ENCODE measurements at places on chromosomes 5 and 9.

DNA sequence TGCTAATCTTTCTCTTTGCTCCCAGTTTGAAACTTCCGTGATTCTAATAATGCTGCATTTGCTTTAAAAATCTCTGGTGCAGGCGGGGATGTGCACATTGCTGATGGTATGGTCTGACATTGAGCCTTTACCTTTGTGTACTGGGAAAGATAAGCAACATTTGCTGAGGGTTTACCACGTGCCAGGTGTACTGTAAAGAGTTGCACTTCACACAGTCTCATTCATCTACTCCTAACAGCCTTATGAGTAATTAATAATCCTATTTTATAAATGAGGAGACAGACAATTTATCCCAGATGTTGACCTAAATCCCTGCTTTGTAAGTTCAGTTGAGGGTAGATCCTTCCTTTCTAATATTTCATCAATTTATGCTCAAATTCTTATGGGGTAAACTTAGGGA is 726 bp upstream of the ADGRV1 start:
- no peak for DNase-seq

GRCh38 chr9:95055851-95056551 is 261.5 kb downstream of the FANCC start:
- DNase-seq = peak; percentile 36

DNA sequence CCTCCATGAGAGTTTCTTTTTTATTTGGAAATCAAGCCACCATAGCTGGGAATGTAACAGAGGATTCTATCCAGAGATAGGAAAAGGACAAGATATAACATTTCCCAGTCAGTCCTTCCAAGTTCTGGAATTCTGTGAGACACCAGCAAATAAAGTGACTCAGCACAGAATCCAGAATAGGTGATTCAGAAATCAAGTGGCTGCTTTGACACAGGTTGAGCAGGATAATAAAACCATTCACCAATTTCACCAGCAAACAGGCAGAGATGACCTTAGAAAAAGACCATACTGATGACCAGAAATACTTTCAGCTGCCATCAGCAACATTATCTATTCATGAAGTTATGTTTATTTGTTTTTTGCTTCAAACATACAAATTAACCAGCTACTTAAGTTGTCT is 491.5 kb upstream of the TUSC1 start:
- no peak for DNase-seq

GRCh38 chr9:78035383-78035993 is 3.9 kb upstream of the GNAQ start:
- peak; percentile 69 for DNase-seq

GRCh38 chr9:14466828-14467227 is 152.9 kb upstream of the NFIB start:
- no peak for DNase-seq

DNA sequence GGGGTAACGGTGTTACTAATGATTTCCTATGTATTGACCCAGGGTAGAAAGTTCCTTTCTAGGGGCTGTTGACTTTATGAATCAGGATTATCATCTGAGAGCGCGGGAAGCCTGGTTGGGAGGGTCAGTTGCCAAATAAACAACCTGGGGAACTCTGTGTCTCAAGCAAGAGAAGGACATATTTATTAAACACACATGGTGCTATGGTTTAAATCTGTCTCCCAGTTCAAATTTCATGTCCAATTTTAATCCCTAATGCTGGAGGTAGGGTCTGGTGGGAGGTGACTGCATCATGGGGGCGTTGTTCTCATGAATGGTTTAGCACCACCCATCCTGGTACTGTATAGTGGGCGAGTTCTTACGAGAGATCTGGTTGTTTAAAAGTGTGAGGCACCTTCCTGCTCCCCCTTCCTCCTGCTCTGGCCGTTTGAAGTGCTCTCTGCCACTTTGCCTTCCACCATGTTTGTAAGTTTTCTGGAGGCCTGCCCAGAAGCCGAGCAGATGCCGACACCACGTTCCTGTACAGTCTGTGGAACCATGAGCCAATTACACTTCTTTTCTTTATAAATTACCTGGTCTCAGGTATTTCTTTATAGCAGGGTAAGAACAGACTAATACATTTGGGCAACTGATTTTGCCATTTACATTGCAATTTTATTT is 19.7 kb upstream of the GAS1 start:
- no peak for DNase-seq

DNA sequence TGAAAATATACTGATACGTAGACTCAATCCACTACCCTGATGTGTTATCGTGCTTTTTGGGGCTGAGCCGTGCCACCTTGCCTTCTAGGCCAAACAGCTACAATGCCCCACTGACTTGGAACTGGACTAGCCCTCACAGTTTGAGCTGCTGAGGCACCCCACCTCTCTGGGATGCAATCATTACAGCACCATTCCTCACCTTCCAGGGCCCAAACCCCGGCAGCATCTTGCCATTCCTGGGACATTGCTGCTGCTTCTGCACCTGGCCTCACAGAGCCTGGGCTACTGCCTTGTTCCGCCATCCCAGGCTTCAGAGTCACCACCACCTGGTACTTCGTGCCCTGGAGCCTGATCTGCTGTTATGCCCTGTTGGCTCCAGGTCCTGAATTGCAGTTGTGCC is 89.5 kb upstream of the SNCAIP start:
- DNase-seq = no peak

GRCh38 chr9:91119142-91119541 is 242.6 kb downstream of the AUH start:
- DNase-seq = peak; percentile 65

GRCh38 chr5:62042007-62042406 is 264.0 kb upstream of the KIF2A start:
- no peak for DNase-seq

GRCh38 chr9:128362774-128363173 is 8.4 kb upstream of the URM1 start:
- DNase-seq = no peak

- DNase-seq = no peak
These were observed 158.7 kb upstream of the HMHB1 start for GRCh38 chr5:143653256-143653655.

GRCh38 chr9:127561491-127562278 is 50.4 kb upstream of the STXBP1 start:
- DNase-seq = peak; percentile 100

- DNase-seq = peak; percentile 49
These were observed 82.6 kb downstream of the OSTF1 start for GRCh38 chr9:75170898-75171360.

DNA sequence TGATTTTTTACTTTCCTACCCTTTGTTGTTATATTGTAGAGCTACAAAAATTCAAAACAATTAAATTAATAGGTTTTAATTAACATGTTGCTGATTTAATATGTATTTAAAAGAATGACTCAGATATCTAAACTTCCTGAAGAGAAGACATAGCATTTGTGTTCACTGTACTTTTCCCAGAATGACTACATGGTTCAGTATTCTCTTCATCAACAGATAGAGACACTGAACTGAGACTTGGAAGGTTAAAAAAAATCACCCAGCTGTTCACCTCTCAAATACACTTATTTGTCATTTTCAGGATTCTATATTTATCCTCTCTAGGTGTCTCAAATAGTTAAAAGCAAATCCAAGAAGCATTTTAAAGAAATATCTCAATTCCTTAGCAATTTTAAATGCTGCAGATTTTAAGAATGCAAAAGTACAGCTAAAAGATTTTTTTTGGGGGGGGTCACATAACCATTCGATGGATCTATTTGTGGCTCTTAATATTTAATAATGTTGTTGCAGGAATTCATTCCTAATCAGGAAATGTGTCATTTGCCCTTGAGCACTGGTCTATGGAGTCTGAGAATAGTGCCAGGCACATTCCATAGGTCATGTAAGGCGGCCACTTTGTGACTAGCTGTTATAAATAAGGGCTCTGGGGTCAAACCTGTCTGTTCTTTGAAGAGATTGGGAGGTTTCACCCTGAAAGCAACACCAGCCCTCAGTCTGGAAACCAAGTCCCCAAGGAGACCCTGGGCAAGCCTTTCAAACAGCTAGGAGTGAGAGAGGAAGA is 463.1 kb downstream of the NR2F1-AS1 start:
- no peak for DNase-seq

DNA sequence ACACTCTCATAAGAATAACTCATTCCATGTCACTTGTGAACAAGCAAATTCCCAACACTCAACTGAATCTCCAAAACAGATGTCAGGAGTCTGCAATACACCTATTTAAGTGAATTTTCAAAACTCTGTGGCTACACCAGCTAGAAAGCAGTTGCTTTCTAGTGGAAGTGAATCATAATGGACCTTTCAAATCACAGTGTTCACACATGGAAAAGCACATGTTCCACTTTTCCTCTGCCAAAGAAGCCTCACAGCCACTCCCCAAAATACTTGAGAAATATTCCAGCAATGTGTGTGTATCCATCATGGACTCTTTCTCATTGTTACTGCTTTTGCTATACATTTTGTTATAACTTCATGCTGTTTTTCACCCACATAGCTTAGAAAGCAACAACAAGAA is 17.4 kb downstream of the MARCHF3 start:
- DNase-seq = peak; percentile 63

DNA sequence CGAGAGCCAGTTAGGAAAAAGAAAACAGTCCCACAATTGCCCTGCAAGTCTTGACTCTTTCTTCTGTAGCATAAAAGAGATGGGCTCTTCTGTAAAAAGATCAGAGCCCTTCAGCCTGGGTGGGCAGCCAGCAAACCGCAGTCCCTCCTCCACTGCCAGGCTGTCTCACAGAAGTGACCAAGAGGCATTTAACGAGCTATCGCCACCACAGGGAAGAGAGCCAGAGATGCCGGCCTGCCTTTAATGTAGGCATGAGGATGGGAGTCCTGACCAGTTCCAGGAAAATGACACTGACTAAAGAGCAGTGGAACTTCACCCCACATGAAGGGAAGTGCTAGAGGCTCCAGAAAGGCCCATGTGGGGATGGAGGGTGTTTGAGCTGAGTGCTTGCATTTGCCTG is 264.6 kb downstream of the NDUFS4 start:
- DNase-seq = no peak

DNA sequence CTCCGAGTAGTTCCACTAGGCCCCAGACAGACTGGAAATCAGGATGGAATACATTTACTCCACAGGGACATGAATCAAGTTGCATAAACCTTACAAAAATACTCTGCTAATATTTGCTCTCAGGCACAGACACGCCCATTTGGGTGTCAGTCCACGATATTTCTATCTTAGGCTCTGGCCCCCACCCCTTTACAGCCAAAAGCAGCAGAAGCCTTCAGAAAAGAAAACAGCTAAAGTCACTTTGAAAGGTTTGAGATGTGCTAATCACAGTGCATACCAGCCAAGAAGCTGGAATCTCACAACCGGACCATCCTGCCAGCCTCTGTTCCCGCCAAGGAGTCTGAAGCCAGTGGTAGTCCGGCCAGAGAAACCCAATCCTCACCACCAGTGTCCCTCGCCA is 22.6 kb downstream of the PTPN3 start:
- DNase-seq = no peak

- peak; percentile 74 for DNase-seq
These were observed 169.4 kb upstream of the TMEM161B start for GRCh38 chr5:88438006-88438405.

- no peak for DNase-seq
These were observed 30.0 kb downstream of the SLC25A51 start for GRCh38 chr9:37873955-37874354.

GRCh38 chr5:167616043-167616890 is 675.2 kb upstream of the WWC1 start:
- DNase-seq = no peak

GRCh38 chr9:126957687-126958053 is 43.1 kb downstream of the RALGPS1 start:
- DNase-seq = peak; percentile 69

DNA sequence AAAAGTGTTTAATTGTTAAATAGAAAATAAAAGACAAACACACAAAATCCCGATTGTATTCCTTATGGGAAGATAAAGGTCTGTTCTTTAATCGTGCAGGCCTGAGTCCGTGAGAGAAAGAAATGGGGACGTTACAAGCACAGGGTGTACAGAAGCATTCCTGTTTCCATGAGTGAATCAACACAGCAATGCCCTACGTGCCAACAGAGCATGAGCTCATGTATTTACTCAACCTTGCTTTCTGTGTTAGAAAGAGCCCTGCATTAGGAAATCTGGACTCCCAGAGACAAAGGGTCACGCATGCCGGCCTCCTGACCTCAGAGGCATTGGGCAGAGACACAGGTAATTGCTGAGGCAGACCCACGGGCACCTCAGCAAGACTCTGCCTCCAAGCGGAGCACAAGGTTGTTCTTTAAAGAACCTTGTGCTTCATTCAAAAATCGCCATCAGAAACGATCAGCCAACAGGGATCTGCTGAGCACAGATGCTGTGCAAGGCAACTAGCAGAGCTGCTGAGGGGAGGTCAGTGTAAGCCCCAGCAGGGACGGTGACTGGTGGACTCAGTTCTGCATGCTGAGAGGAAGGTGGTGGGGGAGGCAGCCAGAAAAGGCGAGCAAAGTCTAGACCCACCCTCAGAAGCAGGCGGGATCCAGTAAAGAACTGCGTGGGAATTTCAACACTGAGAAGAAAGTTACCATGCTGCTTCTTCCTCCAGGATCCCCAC is 101.0 kb downstream of the TLE1 start:
- DNase-seq = peak; percentile 83

Measured in Daoy (cell line).